Lower leg skin (tissue), 4 donors: ENCODE measurements at places on chromosomes 6 and 20.

GRCh38 chr6:130132286-130132701 lies 90.5 kb downstream of the SAMD3 start:
- no peak for DNase-seq

- no peak for DNase-seq
Observed at GRCh38 chr6:122722746-122723145, 56.8 kb upstream of the FABP7 start.

DNA sequence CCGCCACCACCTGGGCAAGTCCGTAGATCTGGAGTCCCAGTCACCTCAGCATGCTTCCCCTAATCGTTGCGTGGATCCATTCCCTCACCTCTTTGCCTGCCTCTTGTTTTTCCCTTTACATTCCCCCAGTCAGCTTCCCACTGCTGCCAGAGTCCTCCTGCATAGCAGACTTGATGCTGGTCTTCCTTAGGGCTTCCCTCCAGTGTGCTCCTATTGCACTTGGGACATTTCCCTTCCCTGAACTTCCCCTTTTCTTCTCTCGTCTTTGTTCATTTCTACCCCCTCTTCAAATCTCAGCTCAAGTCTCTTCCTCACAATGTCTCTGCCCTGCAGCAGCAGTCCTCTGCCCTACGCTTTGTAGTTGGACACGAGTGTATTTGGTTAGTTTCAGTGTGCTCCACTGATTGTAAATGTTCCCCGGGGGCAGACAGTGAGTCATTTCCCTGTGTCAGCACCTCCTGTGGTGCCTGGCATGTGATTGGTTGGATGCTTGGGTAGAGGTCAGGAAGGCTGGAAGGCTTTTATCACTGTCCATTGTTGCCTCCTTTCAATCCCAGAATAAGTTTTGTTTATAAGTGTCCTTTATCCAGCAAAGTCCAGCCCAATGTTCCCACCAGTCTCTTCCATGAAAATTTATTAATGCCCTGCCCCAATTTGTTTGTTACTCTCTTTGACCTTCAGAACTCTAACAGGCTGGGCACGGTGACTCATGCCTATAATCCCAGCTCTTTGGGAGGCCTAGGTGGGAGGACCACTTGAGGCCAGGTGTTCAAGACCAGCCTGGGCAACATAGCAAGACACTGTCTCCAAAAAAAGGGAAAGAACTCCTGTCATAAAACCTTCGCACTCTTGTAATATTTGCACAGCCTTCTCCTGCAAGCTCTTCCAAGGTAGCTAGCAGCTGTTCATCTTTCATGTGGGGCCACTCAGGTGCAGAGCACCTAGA lies 38.3 kb downstream of the FAM120B start:
- no peak for DNase-seq

DNA sequence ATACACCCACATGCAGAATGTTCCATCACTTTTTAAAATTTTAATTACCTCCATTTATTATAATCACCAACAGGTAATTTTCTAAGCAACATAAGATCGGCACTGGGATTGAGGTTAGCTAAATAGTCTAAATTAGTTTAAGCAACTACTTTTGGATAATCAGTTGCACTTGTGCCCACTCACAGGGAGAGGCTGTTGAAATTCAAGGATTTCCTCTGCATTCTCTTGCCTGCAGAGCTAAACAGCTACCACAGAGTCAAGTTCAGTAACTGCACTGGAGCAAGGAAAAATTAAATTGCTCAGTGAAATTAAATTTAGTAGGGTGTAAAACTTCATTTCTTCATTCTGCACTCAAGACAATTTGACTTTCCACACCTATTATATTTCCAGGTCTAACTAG lies 120.7 kb upstream of the CCDC28A start:
- no peak for DNase-seq

- no peak for DNase-seq
Observed at GRCh38 chr6:14705841-14706377, 540.0 kb upstream of the JARID2 start.

DNA sequence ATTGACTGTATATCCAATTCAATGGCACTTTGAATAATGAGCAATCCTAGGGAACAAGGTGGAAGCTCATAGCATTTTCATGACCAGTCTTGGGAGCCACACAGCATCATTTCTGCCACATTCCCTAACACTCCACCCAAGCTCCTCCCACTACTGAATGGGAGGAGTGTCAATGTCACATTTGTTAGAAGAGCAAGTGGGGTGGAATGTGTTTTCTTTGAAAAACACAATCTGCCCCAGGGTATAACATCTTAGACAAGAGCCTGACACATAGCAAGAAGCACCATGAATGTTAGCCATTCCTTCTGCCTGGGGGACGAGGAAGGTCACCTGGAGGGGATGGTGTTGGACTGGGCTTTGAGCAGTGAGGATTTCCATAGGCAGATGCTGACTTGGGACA lies 258.3 kb upstream of the PMEPA1 start:
- DNase-seq: no peak

DNA sequence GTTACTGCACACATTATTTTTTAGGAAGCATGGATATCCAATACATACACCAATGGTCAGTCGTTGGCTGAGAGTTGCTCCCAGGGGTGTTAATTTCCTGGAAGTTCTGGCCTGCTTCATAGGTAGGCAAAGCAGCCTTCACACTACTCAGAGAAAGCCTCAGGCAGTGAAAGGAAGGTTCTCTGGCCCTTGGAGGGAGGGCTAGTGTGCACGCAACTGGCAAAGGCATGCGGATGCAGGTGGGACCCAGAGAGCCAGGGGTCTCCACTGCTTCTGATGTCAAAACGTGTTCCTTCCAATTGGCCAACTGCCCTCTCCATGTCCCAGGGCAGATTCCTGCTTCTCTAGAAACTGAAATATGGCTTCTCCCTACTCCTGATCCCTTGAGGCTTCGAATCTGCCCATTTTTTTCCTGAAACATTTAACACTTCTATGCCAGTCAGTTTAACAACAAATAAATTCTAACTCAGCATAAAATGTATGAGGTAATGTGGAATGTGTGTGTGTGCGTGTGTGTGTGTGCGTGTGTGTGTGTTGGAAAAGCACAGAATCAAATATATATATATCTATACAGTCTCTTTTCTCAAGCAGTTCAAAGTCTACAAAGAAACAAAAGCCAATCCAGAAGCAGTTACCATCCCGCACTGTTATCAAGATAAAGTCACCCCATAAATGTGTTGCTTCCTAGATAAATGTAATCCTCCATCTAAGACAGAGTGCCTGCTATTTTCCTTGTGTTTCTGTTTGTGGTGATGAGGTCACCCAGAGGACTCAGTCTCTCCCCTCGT lies 94.0 kb upstream of the HIVEP1 start:
- no peak for DNase-seq

DNA sequence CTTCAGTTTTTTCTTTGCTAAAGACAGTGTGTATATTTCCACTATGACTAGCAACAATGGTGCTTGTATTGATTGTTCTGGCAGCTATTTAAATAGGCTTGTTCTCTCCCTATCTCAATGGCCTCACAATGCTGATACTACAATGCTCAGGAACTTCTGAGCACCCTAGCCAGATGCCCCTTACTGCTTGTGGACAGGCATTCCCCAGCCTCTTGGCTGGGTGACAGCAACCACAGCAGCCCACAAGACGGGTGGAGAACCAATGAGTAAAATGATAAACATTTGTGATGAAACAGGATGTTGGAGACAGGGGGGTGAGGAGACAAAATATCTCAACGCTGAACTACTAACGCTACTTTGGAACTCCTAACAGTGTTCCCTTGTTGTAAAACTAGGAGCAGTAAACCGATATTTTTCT lies 42.3 kb downstream of the HIVEP2 start:
- DNase-seq: no peak

DNA sequence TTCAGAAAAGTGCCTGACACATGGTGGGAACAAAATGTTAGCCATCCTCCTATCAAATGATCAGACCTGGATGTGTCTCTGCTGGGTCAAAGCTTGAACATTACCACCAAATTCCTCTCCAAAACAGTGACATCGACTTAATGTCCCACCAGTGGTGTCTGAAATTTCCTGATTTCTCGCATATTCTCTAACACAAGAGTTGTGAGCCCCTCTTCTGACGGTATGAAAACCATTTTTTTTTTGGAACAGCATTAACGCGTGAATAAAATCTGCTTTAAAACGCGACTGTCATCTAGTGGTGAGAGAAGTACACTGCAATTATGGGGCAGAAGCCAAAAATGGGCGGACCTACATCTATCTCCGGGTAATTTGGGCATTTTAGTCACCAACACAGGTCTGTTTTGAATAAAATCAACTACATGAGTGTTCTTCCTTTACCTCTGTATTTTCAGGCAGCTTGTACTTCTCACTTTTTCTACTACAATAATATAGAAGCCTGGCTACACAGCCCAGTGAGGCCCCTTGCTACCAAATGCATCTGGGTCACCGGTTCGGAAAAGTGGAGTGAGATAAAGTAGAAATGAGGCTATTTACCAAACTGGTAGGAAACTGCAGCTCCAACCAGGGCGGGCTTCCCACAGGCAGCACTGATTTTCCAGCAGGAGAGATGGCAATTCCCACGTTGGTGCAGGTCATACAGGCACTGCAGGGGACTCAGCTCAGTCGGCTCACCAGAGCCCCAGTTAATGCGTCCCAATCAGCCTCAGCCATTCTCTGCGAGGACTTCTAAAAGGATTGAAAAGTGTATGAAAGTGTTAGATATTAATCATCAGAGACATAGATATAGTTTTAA lies 27.4 kb downstream of the MGME1 start:
- DNase-seq: no peak

DNA sequence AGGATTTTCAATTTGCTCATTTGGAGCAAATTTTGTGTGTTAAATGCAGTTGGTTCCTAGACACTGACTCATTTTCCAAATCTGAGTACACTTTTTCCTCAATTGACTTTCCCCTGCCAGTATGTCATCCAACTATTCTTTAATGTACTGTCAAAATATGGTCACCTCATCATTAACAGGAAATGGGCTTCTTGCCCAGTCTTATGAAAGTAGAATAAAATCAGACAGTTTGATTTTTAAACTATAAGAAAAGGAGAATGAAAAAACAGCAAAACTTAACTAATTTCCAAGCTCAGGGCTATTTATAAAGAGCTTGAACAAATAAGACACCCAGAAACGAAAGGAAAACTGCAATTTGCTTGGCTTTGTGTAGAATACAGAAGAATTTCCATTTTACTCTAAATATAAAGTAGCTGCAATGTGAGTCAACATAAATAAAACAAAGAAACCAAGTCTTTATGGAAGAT lies 43.7 kb upstream of the RAB23 start:
- no peak for DNase-seq

DNA sequence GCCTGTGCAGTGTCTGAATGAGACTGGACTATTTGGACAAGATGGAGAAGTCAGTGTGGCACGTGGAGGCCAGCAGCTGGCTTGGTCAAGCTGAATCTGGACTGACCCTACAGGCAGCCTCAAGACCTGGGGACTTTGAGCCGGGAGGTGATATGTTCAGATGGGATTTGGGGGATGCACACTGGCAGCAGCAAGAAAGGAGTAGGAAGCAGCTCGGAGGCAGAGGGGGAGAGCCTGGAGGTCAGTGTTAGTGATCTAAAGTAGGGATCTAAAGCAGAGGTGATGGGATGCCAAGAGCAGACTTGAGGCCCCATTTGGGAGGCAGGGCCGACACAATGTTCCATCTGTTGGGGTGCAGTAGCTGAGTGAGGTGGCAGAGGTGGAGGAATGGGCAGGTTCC lies 2.8 kb downstream of the MAPK13 start:
- DNase-seq: peak; percentile 73

DNA sequence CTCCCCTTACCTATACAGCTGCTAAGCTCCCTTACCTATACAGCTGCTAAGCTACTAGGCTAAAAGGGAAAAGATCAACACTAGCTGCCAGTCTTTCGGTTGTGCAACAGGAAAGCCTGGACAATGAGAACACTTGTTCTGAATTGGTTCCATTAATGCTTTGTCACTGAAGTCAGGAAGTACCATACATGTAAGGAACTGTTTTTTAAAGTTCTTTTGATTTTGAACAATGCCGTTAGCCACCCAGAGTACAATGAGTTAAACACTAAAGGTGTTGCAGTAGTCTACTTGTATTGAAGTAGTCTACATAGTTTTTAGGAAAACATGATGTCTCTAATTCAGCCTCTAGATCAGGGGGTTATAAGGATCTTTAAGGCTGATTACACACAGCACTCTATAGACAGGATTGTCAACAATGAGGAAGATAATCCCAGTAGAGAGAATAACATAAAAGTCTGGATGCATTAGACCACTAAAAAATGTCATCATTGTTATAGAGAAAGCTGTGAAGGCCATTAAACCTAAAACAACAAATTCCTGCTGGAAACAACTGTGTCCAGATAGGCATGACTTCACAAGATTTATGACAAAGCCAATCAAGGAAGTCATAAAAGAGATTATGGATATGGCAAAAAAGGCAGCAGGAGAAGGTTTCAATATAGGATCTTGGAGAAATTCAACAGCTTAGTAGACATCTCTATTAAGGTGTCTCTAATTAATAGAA lies 306.3 kb downstream of the PHF3 start:
- no peak for DNase-seq

- no peak for DNase-seq
Observed at GRCh38 chr6:152118678-152119077, 311.2 kb downstream of the ESR1 start.

GRCh38 chr6:142942805-142943227 lies 2.2 kb downstream of the HIVEP2 start:
- no peak for DNase-seq

- DNase-seq: no peak
Observed at GRCh38 chr20:42530855-42531448, 658.8 kb downstream of the PTPRT start.

DNA sequence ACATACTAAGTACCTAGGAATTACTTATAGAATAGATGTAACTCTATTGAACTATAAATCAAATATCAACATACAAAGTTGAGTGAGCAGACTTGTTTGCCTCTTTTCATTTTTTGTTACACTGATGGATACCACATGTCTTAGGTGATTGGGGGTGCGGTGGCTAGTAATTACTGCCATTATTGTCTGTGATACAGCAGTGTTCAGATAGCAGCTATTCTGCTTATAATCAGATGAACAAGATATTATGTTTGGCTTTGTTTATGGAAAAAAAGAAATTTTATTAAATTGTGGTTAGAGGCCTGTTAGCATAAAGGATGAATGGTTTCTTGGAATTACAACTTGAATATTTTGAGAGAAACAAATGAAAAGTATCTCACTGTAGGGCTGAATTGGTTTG lies 55.9 kb downstream of the KCNQ5 start:
- DNase-seq: no peak

- DNase-seq: no peak
Observed at GRCh38 chr20:13777171-13777601, 7.5 kb downstream of the ESF1 start.

GRCh38 chr6:40845553-40845952 lies 193.5 kb downstream of the UNC5CL start:
- no peak for DNase-seq

DNA sequence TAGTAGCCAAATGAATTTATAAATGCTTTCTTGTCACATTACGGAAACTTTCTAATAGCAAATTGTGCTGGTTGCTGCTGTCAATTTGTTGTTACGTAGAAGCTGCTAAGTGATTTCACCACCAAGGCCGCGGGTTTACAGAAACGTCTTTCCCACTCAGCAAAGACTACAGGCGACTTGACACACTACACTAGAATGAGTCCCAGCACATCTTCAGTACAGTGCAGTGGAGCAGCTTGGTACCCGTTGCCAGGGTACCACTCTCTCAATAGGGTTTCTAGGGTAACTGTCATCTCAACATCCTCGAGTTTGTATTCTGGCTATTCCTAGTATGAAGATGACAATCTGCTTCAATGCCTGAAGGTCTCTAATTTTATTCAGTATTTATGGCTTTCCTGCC lies 22.7 kb upstream of the ZDHHC14 start:
- no peak for DNase-seq
